RWPE2 (cell line): ENCODE measurements at places on chromosomes 16 and 17.

DNA sequence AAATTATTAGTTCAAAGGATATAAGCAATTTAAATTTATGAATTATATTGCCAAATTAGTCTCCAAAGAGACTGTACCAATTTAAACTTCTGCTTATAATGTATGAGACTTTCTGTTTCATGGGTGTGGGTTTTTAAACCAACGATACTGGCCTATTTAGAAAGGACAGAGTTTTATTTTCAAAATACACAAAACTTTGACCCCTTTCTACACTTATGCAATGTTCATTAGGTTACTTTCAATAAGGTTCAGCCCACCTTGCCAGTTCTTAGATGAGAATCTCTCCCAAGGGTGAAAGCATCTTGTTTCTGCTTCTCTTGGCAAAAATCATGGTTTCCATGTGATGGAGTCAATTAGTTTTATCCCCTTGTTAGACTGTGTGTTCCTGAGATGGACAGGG, 84.7 kb downstream of the MYO1D start:
- no peak for DNase-seq

DNA sequence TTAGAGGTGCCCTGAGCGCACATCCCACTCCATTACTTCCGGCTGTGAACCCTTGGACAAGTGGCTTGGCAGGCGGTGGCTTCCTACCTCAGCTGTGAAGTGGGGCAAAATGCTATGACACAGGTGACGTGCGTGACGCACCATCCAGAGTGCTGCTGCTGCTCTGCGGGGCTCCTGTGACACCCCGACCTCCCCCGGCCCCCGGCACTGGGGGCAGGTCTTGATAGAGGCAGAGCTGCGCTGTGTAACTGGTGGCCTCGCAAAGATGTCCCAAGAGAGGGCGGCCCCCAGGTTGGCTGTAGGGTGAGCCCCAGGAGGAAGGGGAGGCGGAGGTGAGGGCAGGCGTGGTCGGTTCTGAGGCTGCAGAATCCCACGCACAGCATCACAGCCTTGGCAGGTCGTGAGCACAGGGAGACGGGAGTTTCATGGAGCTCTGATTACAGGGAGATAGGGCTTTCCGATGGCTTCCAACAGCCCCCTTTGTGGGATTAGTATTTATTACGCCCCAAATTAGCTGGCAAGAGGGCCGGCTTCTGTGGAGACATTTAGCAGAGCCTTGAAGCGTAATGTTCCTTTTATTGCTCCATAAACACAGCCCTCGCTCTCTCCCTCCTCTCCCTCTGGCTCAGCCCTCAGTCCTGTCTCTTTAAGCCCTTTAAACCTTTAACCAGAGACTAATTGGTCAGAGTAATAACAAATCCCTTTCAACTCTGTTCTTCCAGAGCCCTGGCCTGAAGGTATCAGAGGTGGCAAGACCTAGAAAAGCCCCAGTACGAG, 328.1 kb downstream of the C16orf95 start:
- DNase-seq = no peak

GRCh38 chr16:56357241-56357764, 68.0 kb downstream of the AMFR start:
- no peak for DNase-seq

DNA sequence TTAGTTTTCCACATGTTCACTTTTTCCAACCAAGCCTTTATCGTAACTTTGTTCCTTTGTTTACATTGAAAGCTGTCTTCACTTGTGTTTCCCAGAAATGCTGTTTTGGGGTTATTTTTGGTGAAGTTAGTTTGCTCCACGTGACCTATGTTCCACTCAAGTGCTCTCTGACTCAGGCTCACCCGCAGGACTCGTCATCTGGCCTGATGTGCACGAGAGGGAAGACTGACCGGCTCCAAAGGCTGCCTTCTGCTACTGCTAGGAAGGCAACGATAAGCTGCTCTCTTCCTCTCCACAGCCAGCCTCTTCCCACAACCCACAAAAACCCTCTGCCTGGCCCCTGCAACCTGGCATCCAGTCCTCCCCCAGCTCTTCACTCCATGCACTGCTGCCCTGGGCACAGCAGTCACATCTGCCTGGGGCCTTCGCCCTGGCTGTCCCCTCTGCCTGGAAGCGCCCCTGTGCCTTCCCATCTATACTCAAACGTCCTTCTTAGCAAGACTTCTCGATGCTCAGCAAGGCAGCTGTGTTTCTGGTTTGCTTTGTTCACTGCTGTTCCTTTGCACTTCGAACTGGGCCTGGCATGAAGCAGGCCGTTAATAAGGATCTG, 28.0 kb downstream of the ZCCHC14 start:
- no peak for DNase-seq

GRCh38 chr16:50377001-50377400, 8.2 kb upstream of the BRD7 start:
- DNase-seq = no peak

- DNase-seq = peak; percentile 76
These were observed 179.1 kb upstream of the CACNG5 start for GRCh38 chr17:66655861-66656260.

DNA sequence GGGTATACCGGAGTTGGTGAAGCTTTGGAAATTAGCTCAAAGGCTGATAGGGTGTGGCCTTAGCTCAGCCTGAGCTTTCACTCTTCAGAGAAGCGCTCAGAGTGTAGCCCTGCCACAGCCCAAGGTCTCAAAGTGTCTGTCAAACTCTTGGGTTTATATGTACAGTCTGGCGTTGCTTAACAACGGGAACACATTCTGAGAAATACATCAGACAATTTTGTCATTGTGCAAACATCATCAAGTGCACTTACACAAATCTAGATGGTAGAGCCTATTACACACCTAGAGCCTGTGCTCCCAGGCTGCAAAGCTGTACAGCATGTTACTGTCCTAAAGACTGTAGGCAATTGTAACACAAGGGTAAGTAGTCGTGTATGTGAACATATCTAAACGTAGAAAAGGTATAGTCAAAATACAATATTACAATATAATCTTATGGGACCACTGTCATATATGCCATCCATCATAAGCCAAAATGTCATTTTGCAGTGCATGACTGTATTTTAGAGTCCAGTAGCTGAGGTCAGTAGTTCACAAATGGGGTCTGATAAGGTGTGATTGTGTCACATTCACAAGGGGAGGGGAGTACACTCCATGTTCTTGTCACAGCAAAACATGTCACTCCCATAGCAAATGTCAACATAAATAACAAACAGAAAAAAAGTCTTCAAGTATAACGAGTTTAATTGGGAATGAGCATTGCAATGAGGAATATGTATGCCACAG, 20.6 kb downstream of the CHAD start:
- DNase-seq = no peak

GRCh38 chr17:80187090-80187489, 17.3 kb downstream of the CARD14 start:
- no peak for DNase-seq

DNA sequence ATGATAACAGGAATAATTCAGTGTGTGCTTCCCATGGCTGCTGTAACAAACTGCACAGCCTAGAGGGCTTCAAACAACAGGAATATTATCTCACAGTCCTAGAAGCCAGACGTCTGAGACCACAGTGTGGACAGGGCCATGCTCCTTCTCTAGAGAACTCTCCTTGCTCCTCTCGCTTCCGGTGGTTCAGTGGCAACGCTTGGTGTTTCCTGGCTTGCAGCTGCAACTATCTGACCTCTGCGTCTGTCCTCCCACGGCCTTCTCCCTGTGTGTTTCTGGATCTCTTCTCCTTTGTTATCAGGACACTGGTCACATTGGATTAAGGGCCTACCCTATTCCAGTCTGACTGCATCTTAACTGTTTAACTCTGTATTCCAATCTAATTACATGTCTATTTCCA, 414.3 kb downstream of the MAF start:
- DNase-seq = no peak

- no peak for DNase-seq
These were observed 53.8 kb downstream of the ZNRF1 start for GRCh38 chr16:75052481-75053202.

DNA sequence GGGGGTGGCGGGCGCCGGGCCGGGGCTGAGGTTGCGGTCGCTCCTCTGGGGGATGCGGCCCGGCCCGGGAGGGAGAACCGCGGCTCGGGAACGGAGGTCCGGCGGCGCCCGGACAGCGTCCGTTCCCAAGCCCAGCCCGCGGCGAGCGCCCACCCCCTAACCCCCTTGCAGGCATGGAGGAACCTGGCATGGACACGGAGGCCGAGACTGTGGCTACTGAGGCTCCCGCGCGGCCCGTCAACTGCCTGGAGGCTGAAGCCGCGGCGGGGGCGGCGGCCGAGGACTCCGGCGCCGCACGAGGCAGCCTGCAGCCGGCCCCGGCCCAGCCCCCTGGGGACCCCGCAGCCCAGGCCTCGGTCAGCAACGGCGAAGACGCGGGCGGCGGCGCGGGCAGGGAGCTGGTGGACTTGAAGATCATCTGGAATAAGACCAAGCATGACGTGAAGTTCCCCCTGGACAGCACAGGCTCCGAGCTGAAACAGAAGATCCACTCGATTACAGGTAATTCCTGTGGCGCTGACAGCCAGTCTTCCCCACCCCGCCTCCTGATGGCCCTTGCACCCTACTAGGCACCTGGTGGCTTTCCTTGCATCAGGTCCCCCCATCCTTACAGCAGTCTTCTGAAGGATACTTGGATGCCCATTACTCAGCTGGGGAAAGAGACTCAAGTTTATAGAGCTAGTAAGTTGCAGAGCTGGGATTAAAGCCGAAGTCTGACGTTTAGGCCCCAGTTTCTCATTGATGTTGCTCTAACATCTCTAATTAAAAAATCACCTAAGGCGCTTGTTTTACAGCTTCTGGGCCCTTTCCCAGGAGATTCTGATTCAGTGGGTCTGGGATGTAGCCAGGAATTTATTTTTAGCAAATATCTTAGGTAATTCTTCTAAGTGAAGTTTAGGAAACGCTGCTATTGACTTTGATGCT, 514 bp downstream of the UBFD1 start:
- no peak for DNase-seq
